ENCODE measurements at places on chromosomes 1 and 21.

DNA sequence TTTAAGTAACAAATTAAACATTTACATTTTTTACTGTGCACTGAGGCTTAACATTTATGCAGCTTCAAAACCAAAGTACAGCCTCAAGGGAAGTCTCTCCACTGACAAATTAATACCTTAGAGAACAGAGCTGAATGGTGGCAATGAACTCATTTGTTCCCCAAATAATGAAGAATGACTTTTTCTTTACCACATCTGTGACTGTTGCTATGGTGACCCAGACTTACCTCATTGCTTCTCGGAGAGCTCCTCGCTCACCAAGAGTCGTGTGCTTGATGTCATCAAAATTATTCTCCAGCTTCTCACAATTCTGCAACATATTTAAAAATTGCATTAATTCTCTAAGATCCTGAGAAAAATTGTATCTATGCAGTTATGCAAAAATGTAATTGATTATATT, 92.9 kb downstream of the DPYD start:
- DNase-seq: peak; percentile 14

GRCh38 chr1:160353223-160353622, 10.0 kb downstream of the NCSTN start:
- peak; percentile 49 for DNase-seq

- DNase-seq: peak; percentile 53
Measured at GRCh38 chr21:44370027-44370735, 16.8 kb downstream of the TRPM2 start.

DNA sequence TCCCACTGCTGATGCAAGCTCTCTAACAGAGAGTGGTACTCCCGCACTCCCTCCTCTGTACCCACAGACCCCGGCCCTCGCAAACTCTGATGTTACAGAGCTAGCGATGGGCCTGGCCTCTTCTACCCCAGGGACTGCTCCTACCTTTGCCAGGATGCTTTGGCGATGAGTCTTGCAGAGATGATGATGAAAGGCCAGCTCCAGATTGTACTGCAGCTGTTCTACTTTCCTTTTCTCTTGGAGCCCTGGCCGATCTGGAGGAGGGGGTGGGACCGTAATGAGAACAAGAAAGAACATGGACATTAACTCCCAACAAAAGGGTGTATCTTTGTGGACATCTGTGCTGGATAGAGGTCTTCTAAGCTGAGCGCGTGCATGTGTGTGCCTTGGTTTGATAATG, 6.0 kb upstream of the LINGO4 start:
- peak; percentile 86 for DNase-seq

DNA sequence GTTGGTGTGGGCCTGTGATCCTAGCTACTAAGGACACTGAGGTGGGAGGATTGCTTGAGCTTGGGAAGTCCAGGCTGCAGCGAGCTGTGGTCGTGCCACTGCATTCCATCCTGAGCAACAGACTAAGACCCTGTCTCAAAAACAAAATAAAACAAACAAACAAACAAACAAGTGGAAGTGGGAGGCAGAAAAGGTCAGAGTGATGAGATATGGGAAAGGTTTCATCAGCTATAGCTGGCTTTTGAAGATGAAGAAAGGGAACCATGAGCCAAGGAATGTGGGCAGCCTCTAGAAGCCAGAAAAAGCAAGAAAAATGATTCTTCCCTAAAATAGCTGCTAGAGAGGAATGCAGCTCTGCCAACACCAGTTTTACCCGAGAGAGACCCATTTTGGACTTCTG, 10.6 kb upstream of the NUCKS1 start:
- no peak for DNase-seq

- DNase-seq: no peak
Measured at GRCh38 chr1:242006976-242007375, 8.1 kb upstream of the MAP1LC3C start.

DNA sequence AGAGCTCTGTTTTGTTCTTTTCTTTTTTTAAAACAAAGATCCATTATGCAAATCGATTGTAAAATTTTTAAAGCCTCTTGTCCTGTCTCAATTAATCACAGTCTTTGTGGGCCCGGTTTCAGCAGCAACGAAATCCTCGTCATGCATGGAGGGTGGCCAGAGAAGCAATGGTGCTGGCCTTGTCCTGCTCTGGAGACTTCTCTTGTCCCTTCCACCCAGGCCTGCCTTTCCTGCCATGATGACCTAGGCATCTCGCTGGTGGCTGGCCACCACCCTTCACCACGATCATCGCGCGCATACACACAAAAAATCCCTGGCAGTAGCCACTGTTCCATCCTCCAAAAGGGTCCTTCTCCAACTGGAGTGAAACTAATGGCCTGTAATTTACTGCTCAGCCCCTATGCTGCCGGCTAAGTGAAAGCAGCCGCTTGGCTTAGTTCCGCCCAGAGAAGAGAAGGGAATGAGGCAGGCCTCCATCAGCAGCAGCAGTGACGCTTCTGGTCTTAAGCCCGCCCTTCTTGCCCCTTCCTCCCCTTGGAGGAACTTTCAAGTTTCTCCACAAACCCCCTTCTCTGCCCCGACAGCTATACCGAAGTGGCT, 309.5 kb downstream of the NPHP4 start:
- no peak for DNase-seq

GRCh38 chr1:61808968-61809367, 66.7 kb downstream of the PATJ start:
- DNase-seq: peak; percentile 6

DNA sequence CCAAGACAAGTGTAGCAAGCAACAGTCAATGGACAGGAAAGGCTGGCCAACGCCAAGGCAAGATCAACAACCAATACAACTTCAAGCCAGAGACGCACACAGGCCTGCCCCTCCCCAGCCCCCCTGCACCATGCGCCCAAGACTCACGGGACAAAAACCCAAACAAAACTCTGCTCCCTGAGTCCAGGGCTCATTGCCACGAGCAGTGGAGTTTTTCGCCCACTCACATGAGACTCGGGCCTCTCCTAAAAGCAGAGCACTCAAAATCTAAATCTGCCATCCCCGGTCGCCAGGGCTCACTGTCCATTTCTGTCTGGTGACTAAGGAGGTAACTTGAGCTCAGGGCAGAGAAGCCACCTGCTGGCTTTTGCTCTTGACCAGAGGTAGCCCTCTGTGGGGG, 174.8 kb downstream of the CLIC6 start:
- peak; percentile 41 for DNase-seq

Data from LHCN-M2 (cell line).